ENCODE measurements at places on chromosomes 2 and 18. TPM values are rescaled to one million over a fixed set of nuclear protein-coding genes. Genes with fewer than 3 reads are reported as not detected.

GRCh38 chr2:109125593-109126500, 3.2 kb upstream of the SH3RF3 start:
- H3K4me3 ChIP-seq: no peak overlapping the region
- no peak overlapping the region for H3K27ac ChIP-seq
- peaks cover 4% of the 10 kb centered on the region for H3K4me1 ChIP-seq

GRCh38 chr18:65279668-65280305, 471.0 kb upstream of the CDH7 start:
- H3K4me1 ChIP-seq: no peaks in the 10 kb centered on the region
- DNase-seq: no peak
- H3K27me3 ChIP-seq: no peaks in the 10 kb centered on the region
- H3K4me3 ChIP-seq: no peak overlapping the region
- H3K36me3 ChIP-seq: no peaks in the 10 kb centered on the region

DNA sequence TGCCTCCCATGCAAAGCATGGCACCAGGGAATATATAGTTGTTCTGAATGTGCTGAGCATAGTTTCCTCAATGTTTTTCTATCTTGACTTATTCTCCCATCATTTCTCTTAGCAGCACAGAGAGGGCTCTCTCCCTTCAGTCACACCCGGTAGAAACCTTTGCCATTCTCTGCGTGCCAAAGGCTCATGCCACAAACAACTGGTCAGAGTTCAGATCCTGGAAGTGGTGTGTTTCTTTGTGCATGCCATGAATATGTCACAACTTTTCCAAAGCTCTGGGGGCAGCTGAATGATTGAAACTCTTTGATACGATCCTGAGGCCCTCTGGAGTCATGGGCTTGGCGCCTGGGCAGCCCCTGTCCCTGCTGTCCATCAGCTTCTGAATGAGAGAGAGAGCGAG, 28.0 kb upstream of the EDAR start:
- H3K36me3 ChIP-seq: no peaks in the 10 kb centered on the region
- no peak overlapping the region for H3K27ac ChIP-seq
- no peaks in the 10 kb centered on the region for H3K27me3 ChIP-seq
- peaks cover 11% of the 10 kb centered on the region for H3K4me1 ChIP-seq

- H3K27ac ChIP-seq: no peak overlapping the region
- H3K4me1 ChIP-seq: no peaks in the 10 kb centered on the region
- H3K4me3 ChIP-seq: no peak overlapping the region
Observed at GRCh38 chr2:139271149-139271548, 491.0 kb upstream of the NXPH2 start.

GRCh38 chr2:113085542-113085941, 17.8 kb downstream of the IL1F10 start:
- H3K36me3 ChIP-seq: no peaks in the 10 kb centered on the region
- no peak overlapping the region for H3K4me3 ChIP-seq
- DNase-seq: no peak

DNA sequence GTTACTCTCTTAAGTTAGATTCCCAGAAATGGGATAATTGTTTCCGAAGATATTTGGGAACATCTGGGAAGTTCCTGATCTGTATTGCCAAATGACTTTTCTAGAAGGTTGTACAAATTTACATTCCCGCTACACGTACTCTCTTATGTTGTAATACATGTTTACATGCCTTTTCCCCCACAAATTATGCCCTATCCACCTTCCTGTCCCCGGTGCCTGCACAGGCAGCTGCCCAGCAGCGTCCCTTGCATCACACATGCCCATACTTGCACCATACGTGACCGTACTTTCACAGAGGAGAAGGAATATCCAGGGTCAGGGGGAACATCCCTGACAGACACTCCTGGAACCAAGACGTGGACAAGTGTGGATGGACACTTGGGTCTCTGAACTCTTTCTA, 24.2 kb upstream of the KLF11 start:
- H3K36me3 ChIP-seq: no peaks in the 10 kb centered on the region
- no peak overlapping the region for H3K27ac ChIP-seq
- H3K27me3 ChIP-seq: no peaks in the 10 kb centered on the region
- no peaks in the 10 kb centered on the region for H3K4me1 ChIP-seq
- DNase-seq: no peak

Gene FLACC1
- not detected for total RNA-seq

Gene UGT1A8
- total RNA-seq: 15.1 TPM

Data from transverse colon (tissue), 4 donors.